IMR-90 (cell line): ENCODE measurements at places on chromosomes 7 and 10.

DNA sequence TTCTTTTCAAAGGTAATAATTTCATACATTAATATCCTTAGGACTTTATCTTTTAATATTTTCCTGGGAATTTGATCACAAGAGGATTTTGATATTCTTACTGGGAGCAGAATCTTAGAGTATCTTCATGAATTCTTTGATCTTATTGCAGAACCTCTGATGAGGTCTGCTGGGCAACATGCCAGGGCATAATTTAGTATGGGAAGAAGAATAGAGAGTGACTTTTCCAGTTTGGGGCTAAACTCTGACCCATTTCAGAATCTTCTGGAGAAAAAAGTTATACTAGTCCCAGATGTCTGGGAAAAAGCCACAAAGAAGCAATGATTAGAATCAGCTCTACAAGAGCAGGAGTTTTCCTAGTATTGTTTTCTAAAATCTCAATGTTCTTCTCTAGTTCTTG lies 28.0 kb upstream of the RSU1 start:
- no peak for DNase-seq

GRCh38 chr7:92808006-92808405 lies 28.4 kb downstream of the CDK6 start:
- peak; percentile 47 for DNase-seq

DNA sequence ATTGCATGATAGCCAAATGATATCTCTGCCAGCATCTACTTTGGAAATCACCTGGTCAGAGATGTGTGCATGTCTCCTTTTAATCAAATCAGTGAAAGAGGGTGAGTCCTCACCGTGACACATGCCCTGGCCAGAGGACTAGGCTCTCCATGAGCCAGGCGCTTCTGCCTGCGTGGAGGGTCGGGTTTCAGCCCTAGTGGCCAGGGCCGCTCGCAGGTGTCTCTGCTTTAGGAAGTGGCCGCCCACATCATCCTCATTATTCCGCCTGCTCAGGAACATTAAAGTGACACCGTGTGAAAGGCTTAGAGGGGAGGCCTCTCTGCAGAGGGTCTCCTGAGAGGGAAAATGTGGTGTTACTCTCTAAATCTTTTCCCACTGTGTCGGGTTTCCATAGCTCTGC lies 173.6 kb upstream of the PRKCQ start:
- DNase-seq: no peak

- no peak for DNase-seq
These were observed 72.4 kb upstream of the VSTM2A start for GRCh38 chr7:54469740-54470139.
